ENCODE measurements at places on chromosomes 5 and 9.

GRCh38 chr9:10875752-10876151 is 262.9 kb upstream of the PTPRD start:
- DNase-seq, result no peak

DNA sequence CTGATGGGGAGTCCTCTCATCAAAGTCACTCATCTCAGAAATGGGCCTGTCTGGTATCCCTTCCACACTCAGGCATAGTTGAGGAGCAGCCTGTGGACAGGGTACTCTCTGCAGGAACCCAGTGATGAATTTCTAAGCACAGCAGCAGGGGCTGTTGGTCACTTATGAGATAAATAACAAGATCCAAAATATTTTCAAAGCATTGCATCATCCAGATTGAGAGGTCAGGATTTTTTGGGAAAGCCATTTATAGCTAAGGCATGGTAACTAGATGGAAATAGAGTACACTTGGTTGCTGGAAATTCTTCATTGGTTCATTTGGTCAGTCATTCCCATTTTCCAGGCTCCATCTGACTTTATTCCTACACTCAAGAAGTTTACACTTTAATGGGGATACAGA is 246.8 kb upstream of the RAI14 start:
- no peak for DNase-seq

DNA sequence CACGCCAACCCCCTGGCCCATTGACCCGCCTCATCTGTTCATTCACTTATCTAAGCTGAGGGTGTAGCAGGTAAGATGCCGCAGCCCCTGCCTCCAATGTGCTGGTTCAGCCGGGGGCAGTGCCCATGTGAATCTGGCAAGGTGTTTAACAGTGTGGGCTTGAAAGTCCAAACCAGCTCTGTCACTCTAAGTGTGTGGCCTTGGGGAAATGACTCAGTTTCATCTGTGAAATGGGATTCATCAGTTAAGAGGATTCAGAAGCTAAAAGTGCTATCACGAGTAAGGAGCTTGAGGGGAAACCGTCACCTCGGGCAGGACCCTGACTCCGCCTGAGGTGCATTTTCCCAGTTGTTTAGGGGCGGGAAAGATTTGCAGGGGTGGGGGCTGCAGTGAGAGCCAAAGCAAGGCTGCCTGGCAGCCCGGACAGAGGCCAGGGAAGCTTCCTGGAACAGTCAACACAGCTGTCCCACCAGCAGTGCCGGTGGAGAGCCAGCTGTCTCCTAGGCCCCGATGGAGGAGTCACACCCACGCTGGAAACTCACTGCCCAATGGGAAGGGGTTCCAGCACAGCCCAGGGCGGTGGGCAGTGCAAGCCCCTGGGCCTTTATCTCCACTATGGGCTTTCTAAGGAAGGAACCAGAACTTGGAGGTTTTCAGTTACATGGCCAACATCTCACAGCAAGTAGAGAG is 9.7 kb upstream of the URM1 start:
- no peak for DNase-seq

DNA sequence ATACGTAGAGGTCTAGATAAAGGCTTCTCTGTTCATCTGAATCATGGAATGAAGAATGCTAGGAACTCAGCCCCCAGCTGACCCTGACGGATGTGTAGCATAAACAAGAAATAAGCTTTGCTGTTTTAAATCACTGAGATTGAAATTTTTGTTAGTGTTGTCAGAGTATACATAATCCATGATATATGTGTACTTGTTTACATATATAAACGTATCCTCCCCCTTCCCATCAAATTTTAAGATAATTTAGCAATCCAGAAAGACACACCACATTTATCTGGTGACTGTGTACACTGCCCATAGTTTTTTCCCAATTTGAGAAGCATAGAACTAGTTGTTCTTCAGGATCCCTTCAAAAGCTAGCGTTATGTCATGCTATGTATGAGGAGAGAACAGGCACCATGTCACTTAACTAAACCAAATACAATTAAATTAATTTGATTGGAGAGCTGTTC is 80.8 kb upstream of the OSMR start:
- no peak for DNase-seq

- DNase-seq, result no peak
Observed at GRCh38 chr9:131992906-131993657, 86.6 kb downstream of the MED27 start.

GRCh38 chr5:68187268-68188055 is 28.1 kb upstream of the PIK3R1 start:
- no peak for DNase-seq

GRCh38 chr5:100299261-100299660 is 235.9 kb upstream of the FAM174A start:
- DNase-seq, result no peak

GRCh38 chr5:84085387-84086041 is 299.2 kb downstream of the EDIL3 start:
- DNase-seq, result no peak

DNA sequence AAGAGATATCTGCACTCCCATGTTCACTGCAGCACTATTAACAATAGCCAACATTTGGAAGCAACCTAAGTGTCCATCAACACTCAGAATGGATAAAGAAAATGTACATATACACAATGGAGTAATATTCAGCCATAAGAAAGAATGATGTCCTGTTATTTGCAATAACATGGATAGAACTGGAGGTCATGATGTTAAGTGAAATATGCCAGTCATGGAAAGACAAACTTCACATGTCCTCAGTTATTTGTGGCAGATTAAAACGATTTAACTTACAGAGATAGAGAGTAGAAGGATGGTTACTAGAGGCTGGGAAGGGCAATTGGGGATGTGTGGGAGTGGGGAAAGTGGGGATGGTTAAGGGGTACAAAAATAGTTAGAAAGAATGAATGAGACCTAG is 110.3 kb upstream of the PCSK5 start:
- DNase-seq, result no peak
